ENCODE measurements at places on chromosomes 11 and 22. TPM values are rescaled to one million over a fixed set of nuclear protein-coding genes. Genes with fewer than 3 reads are reported as not detected.

DNA sequence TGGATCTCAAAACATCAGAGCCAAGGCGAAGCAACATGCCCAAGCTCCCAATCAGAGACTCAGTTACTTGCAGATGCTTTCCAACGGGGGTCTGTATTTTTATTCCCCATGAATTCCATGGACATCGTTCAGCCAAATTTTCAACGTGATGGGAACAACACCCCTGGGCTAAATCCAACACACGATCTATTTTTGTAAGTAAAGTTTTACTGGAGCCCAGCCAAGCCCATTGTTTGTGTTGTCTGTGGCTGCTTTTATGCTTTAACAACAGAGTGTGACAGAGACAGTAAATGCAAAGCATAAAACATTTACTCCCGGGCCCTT is 33.7 kb downstream of the SLC5A1 start:
- DNase-seq, result no peak

- no peak for DNase-seq
Measured at GRCh38 chr11:92329137-92329536, 104.5 kb downstream of the FAT3 start.

DNA sequence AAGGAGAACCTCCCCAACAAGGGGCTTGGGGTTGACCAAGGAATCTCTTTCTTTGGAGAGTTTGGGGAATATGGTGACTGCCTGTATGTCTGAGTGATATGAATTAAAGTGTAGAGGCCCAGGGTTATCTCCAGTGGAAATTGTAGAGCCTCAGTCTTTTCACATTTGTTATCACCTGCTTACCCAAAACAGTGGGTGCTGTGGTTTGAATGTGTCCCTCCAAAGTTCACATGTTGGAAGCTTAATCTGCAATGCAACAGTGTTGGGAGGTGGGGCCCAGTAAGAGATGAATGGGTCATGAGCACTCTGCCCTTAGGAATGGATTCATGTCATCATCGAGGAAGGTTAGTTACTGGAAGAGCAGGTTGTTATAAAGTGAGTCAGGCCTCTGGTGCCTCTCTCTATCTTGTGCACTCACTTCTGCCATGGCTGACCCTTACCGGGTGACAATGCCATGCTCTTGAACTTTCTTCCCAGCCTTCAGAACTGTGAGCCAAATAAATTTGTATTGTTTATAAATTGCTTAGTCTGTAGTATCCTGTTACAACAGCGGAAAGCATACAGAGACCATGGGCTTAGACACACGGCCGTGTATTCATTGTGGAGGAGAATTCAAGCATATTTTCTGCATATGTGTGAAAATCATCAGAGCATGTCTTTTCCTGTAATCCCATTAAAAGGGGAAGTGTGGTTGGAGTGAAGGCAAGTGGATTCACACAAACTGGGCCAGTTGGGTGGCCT is 114.1 kb upstream of the TBCEL start:
- no peak for DNase-seq

DNA sequence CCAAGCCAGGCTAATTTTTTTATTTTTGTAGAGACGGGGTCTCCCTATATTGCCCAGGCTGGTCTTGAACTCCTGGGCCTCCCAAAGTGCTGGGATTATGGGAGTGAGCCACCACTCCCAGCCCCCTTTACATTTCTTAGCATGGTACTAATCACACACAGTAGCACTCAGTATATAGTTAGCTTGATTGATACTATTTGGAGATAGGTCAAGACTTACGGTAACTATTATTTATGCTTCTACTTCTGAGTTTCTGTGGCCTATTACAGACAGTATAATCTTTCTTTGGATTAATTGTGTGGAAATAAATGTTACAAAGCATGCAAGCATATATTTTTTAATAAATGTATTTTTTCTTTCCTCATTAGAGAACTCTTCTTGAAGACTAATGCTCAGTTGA is 192.2 kb downstream of the UVRAG start:
- no peak for DNase-seq

Gene CCDC15
- total RNA-seq, result 3.7 TPM

- DNase-seq, result no peak
Measured at GRCh38 chr11:113446112-113446511, 29.1 kb downstream of the DRD2 start.

GRCh38 chr11:33907421-33907820 is 15.5 kb upstream of the LMO2 start:
- no peak for DNase-seq

GRCh38 chr11:128379587-128380580 is 207.5 kb downstream of the ETS1 start:
- DNase-seq, result no peak

Gene HDHD5
- total RNA-seq, result 33.0 TPM
